NCI-H446 (cell line): ENCODE measurements at places on chromosomes 12 and 14.

DNA sequence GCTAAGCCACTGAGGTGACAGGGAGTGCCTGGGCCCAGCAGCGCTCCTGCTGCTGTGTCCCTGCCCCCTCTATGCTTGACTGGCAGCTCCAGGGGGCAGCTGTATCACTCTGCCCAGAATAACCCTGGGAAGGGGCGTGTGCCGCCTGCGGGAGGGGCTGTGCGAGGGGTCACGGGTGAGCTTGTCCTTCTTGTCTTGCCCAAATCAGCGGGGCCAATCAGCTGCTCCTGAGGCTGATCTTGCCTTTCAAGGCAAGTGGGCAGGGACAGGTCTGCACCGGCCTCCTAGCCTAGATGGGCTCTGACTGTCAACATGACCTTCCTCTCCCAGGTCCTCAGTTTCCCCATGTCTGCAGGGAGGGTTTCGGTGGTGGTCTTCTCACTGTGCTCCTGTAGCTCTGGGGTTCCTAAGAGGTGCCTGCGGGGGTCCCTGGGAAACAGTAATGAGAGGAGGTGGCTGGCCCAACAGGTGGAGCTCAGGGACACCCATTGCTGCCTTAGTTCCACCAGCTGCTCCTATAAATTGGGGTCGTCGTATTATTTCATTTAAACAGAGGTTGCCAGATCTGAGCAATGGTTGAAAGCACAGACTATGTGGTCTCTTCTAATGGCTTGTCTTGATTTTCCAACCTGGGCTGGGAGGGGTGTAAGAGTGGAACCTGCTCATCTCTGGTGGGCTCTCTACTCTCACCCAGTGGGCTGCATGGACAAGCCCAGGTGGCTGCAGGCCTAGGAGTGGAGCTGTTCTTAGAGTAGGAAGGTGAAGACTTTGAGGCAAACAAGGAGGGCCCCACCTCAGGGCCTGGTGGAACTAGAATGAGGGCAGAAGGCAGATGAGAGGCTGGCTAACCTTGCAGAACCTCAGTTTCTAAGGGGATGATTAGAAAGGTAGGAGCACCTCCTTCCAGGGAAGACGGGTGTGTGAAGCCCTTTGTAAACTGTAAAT, 11.7 kb downstream of the RTL1 start:
- DNase-seq = no peak

DNA sequence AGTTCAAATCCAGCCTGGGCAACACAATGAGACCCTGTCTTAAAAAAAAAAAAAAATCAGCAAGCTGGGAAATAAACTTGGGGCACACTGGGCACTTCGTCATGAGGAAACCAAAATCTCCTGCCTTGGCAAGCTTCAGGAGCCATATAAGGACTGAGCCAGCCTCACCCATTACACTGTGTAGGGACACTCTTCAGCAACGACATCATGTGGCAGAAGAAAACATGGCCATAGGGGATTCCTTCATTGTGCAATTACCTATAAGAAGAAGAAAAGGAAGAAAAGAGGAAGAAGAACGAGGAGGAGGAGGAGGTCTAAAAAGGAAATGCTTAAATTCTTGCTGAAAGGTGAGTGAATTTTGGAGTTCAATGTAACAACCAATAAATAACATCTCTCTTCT, 26.1 kb upstream of the IFNG start:
- DNase-seq = no peak

- DNase-seq = no peak
Measured at GRCh38 chr12:80178846-80179245, 79.5 kb downstream of the OTOGL start.

GRCh38 chr12:84982888-84983287, 53.2 kb downstream of the TSPAN19 start:
- no peak for DNase-seq

DNA sequence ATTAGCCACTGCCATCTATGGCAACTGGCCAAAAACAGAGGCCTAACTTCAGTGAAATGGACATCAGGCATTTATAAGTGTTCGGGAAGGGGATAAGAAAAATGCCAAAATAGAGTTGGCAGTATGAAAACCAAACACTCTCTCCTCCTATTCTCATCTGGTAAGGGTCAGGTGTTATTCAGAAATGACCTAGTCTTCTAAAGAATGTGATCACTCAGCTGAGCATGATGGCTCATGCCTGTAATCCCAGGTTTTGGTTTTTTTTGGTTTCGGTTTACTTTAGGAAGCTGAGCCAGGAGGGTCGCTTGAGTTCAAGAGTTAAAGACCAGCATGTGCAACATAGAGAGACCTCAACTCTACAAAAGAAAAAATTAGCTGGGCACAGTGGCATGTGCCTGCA, 170.3 kb downstream of the GRIN2B start:
- DNase-seq = no peak

- DNase-seq = no peak
Measured at GRCh38 chr14:34098985-34099349, 148.1 kb upstream of the EGLN3 start.

DNA sequence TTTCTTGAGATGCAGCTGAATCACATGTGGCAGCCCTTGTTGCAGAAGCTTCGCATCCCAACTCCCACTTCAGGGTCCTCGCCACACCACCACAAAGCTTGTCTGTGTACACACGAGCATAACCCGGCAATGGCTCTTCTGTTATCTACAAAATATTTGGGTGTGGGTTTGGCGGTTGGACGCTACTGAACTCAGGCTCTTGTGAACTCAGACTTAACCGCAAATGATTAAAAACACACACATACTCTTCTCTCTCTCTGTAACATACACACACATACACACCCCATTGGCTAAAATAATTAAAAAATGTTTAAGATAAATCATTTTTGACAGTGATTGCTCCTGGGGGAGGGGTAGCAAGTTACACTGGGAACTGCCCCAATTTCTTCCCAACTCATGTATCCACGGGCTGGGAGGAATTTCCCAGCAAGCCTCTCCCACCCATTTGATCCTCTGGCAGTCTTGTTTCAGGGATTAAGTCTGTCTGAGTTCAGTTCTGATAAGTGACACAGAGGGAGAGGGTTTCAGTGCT, 63.7 kb upstream of the MANSC4 start:
- no peak for DNase-seq

DNA sequence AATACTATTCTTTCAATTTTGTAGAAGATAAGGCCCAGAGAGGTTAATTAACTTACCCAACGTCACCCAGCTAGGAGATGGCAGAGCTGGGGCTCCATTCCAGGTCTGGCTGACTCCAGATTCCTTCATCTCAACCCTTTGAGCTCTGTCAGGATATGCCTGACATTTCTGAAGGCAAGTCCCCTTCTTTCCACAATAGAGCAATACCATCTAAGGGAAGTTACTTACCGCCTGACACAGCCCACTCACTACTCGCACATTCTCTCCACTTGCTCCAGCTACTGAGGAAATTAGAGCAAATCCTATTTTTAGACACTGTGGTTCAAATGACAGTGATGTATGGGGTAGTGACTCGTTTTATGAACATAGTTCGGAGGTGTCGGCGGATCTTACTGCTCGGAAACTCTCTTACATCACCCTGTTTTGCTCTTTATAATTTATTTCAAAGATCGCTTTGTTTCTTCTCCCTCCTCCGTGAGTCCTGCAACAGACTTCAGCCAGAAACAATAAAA, 2.0 kb upstream of the WSCD2 start:
- DNase-seq = no peak

- no peak for DNase-seq
Measured at GRCh38 chr12:84046859-84047258, 865.7 kb downstream of the SLC6A15 start.

- no peak for DNase-seq
Measured at GRCh38 chr14:75230140-75230792, 48.4 kb upstream of the FOS start.

- no peak for DNase-seq
Measured at GRCh38 chr12:11500861-11501230, 105.5 kb upstream of the PRB2 start.

DNA sequence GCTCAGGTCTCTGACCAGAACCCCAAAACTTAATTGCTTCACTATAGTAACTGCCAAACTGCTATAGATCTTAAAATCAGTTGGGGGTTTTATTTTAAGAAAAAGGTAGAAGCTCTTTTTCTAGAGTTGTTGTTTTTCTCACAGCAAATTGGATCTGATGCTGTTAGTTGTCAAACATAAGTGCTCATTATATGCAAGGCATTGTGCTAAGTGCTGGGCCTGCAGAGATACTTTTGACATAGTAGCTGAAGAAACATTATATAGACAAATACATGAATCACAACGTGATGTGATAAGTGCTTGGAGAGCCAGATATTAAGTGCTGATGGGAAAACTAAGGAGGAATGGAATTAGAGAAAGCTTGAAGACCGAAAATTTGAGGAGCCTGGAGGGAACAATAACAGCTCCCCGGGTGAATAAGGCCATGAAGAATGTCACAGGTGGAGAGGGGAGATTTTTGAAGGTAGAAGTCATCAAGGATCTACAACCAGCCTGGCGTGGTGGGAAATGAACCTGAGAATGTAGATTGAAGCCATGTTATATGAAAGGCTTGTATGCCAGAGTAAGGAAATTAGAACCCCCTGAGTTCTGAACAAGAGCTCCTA, 126.5 kb downstream of the DYRK2 start:
- DNase-seq = no peak

GRCh38 chr12:85865890-85866289, 8.2 kb upstream of the NTS start:
- DNase-seq = peak; percentile 94

DNA sequence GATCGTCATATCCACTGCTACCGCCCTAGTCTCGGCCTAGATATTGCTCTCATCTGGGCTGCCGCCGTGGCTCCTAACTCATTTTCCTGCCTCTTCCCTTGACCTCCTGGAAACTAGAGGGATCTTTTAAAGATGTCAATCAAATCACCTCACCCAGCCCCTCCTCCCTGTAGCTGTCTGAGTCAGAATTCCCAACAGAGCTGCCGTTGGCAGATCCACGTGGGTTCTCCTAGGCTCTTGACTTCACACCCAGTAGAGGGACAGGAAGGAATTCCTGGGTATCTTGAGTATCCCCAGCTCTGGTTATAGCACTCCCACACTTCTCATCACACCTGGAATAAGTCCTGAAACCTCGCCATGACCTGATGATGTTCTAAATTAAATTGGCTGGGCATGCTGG, 11.9 kb downstream of the TGFB3 start:
- peak; percentile 63 for DNase-seq

- DNase-seq = peak; percentile 45
Measured at GRCh38 chr14:46404865-46405811, 246.4 kb downstream of the RPL10L start.

DNA sequence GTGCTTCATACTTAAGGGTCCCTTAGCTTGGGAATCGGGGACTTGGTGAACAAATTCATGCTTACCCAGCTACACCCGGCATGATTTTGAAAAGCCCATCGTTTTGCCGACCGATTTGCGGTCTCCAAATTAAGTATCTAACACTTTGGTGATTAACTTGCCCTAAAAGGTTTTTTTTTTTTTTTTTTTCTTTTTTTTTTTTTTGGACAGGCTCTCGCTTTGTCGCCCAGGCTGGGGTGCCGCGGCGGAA, 843 bp upstream of the HSP90AA1 start:
- no peak for DNase-seq

- no peak for DNase-seq
Measured at GRCh38 chr14:79411403-79412174, 799.7 kb downstream of the DIO2 start.

GRCh38 chr12:66932126-66932525, 253.2 kb upstream of the GRIP1 start:
- no peak for DNase-seq

- no peak for DNase-seq
Measured at GRCh38 chr14:67487937-67488893, at the start of gene TMEM229B. Gene TMEM229B, minus strand, starts transcription at chr14:67488721. Its CDS starts 14,798 bp downstream, at chr14:67473923.

DNA sequence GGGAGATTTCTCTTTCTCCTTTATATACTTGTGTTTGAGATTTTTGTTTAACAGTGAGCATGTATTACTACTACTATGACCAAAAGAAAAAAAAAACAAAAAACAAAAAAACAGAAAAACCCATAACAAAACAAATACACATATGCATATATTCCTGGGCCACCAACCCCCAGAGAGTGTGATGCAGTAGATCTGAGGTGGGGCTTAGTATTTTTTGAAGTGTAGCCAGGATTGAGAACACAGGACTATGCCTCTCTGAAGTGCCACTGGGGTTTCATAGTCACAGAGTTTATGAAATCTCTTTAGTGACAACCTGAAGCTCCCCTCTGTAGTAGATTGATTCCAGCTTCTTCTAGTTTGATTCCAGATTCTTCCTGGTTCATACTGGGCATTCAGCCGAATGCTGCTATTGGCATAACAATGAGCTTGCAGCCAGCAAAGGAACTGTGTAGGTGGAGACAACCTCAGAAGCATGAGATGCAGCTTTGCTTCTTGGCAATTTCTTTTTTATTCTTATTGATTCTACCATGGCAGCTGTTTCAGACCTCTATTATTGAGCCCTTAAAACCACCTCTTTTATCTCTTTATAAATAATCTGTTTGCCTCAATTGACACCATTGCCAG, 15.5 kb upstream of the ANO4 start:
- no peak for DNase-seq

GRCh38 chr12:90020881-90021280, 312.2 kb upstream of the ATP2B1 start:
- DNase-seq = no peak

GRCh38 chr12:26331960-26332359, 136.6 kb downstream of the SSPN start:
- DNase-seq = no peak

DNA sequence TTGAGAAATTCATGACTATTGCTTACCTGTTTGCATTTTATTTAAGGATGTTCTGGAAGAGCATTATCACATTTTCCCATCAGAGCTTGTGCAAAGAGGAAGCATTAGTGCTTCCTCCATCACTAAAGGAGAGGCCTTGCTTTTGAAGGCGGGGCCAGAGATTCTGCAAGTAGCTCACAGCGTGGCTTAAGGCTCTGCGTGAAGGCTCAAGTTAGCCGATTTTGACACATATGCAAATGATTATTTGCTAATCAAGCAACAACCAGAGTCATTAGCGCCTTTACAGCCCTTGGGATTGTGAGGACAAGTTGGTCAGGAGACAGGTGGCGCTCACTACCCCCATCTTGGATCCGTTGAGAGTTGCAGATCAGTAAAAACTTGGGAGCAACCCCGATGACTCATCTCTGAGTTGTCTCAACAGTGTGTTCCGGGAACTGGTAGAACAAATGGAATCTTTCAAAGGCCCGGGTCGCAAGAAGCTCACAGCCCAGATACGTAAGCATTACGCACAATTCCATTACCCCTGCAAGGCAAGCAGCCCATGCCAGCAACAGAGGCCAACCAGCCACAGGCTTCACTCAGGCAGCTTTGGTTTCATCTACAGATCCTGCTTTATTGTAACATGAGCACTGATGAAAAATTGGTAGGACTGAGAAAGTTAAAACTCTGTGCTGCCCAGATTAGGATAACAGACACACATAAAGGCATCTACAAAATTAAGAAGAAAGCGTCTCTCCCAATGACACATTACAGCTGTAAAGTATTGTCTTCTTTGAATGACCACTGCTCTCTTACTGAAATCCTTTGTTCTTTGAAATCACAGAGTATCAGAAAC, 34.9 kb upstream of the SPTSSA start:
- DNase-seq = peak; percentile 30

GRCh38 chr12:53193985-53194716, 12.9 kb downstream of the ITGB7 start:
- DNase-seq = no peak

- no peak for DNase-seq
Measured at GRCh38 chr12:4282103-4282891, 8.7 kb downstream of the CCND2 start.

- no peak for DNase-seq
Measured at GRCh38 chr12:62519043-62519442, 52.4 kb downstream of the MON2 start.

GRCh38 chr12:52486166-52487105, 6.6 kb downstream of the KRT6A start:
- no peak for DNase-seq
